Right hindlimb (tissue), 1 donor: ENCODE measurements at places on chromosomes 16 and 17.

DNA sequence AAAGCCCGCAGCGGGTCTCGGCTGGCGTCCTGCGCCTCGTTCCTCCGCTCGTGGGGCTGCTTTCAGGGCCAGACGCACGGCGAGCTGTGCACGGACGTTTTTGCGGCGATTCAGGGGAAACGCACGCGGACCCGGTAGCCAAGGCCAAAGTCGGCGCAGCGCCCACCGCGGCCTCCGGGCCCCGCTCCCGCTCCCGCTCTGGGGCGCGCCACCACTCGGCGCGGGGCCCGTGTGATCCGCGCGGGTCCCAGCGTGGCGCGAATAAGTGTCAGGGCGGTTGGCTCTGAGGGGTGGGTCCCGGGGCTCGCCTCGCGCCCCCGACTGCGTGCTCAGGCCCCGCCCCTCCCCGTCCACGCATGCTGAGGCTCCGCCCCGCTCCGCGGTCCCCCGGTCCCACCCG lies 694 bp upstream of the TBCD start:
- DNase-seq, result no peak

- no peak for DNase-seq
Measured at GRCh38 chr16:26606381-26607150, 460.2 kb upstream of the C16orf82 start.

DNA sequence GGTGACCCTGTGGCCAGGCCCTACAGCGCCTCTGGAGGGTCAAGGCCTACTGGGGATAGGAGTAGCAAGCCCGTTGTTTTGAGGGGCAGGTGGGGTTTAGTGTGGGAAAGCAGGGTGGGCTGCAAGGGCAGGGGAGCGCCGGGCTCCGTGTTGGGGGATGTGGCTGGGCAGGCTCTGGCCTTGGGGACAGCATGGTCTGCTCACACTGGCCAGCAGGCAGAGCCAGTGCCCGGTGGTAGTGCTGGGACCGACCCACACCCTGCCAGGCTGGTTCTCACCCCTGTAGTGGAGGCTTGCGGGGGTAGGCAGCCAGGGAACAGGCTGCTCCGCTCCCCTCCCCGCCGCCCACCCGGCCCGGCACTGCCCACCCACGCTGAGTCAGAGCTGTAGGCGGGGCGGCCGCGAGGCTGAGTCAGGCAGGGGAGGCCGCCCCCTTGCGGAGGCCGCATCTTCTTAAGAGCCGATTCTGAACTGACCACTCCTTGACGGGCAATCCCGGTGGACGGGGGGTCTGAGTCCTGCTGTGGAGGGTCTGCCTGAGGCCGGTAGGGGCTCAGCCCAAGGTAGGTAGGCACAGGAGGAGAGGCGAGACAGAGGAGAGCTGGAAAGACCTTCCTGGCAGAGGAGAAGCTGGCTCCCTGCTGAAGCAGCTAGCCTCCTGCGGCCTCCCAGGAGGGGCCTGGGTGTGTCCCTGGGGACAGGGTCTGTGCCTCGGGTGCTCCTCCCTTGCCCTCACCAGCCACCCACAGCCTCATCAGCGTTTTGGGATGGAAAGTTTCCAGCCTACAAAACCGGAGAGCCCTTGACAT lies 62.4 kb downstream of the BAIAP2 start:
- DNase-seq, result peak; percentile 89

DNA sequence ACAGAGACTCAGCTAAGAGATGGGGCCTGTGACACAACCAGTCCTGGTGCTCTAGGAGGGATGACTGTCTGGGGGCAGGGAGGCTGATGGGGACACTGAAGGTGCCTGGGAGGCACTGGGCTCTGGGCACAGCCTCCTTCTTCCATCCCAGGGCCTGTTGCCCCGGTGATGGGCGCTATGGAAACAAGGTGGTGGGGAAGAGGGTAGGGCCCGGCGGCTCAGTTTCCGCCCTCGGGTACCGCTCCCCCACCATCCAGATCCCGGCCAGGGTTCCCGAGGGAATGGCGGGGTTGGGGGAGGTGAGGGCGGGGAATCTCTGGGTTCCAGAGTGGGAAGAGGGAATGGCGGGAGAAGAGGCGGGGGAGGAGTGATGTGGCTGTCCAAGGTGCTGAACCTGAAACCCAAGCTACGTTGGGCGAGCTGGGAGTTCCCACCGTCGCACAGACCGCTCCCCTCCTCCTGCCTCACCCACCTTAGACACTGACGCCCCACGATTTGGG lies 981 bp downstream of the KCNH4 start:
- peak; percentile 59 for DNase-seq

GRCh38 chr17:76532072-76532651 lies 5.3 kb downstream of the CYGB start:
- no peak for DNase-seq

DNA sequence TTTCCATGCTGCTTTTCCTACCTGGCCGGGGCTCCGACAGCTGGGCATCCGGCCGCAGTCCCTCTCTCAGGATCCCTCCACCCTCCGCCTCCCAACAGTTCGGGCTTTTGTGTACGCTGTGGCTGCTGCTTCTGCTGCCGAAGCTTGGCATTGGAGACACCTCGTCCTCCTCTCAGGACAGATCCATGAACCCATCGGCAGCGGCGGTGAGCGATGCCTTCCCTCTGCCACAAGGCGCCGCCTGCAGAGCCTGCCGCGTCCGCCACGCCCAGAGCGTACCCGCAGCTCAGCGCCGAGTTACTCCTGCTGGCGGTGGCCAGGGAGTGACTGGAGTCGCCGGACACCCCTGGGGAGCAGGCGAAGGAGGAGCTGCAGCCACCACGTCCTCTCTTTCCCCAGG lies 2032.8 kb downstream of the TP53TG3F start:
- DNase-seq, result no peak

DNA sequence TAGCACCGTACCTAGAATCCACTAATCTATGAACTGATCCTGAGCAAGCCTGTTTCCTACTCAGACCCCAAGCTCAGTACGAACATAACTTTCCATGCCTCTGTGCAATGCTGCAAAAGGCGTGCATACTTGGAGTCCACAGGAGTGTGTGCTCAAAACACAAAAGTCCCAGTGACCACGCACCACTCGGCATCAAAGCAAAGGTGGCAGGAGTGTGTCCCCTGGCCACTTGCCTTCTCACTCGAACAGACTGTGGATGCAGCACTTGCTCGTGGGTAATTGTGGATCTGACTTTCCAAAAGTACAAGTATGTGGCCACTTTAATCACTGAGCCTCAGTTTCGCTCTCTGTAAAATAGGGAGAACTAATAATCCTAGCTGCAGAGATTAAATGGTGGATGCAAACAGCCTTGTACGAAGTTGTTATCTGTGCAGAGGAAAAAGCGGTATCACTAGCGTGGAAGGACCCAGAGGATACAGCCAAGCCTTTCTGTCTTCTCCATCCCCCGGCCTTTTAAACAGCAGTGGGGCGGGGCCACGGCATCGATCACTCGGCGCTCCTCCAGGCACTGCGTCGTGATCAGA lies 311 bp upstream of the KDM8 start:
- DNase-seq, result no peak

GRCh38 chr17:47873200-47874090 lies 22.5 kb upstream of the SP6 start:
- DNase-seq, result no peak

GRCh38 chr17:32772453-32773025 lies 104.4 kb downstream of the MYO1D start:
- no peak for DNase-seq

DNA sequence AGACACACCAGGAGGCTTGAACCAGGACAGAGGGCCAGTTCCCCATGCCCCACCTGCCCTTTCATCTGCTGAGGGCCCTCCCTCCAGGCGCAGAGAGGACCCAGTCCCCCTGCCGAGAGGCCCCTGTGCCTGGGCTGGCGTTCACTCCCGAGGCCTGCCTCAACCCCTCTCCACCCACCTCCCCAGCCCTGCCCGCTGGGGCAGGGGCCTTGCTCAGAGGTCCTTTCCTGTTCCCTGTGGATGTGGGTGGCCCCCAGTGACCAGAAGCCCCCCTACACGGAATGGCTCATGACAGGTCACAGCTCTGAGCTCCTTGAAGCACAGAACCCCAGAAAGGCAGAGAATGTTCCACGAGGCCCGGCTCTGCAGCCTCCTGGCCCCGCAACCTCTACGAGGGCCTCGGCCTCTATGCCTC lies 6.7 kb downstream of the TMC6 start:
- no peak for DNase-seq

- DNase-seq, result no peak
Measured at GRCh38 chr17:3528880-3529511, 28.6 kb downstream of the TRPV3 start.

DNA sequence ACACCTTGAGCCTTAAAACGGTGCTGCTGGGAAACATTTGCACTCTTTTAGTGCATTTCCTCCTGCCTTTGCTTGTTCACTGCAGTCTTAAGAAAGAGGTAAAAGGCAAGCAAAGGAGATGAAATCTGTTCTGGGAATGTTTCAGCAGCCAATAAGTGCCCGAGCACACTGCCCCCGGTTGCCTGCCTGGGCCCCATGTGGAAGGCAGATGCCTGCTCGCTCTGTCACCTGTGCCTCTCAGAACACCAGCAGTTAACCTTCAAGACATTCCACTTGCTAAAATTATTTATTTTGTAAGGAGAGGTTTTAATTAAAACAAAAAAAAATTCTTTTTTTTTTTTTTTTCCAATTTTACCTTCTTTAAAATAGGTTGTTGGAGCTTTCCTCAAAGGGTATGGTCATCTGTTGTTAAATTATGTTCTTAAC lies 4.4 kb downstream of the SOX9 start:
- no peak for DNase-seq

GRCh38 chr17:19321481-19322128 lies 40.9 kb downstream of the B9D1 start:
- no peak for DNase-seq

GRCh38 chr16:72884037-72884436 lies 163.9 kb downstream of the ZFHX3 start:
- no peak for DNase-seq

DNA sequence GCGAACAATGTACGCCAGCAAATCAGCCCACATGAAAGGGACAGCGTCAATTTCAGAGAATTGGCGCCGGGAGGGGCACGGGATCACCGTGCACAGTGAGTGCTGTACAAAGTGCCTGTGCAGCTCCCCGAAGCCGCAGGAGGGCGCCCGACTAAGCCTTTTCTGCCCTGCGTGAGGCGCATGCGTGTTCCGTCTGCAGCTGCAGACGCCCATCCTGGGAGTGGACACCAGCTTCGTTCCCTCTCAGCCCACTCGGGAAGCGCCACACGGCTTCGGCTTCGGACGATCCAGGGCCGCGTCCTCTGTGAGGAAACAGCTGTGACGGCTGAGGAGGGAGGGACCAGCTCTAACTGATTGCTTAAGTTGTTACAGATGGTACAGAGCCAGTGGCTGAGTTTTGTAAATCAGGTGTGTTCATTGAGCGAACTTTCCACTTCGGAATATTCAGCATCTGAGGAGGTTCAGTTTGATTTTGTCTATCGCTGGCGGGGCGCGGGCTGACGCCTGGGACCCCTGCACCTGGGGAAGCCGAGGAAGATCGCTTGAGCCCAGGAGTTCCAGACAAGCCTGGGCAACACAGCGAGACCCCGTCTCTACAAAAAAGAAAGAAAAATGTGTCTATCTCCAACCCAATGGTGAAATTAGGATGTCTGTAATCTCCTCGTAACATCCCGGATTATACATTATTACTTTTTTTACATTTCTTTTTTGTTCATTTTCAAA lies 15.4 kb upstream of the ZNF287 start:
- DNase-seq, result peak; percentile 95

DNA sequence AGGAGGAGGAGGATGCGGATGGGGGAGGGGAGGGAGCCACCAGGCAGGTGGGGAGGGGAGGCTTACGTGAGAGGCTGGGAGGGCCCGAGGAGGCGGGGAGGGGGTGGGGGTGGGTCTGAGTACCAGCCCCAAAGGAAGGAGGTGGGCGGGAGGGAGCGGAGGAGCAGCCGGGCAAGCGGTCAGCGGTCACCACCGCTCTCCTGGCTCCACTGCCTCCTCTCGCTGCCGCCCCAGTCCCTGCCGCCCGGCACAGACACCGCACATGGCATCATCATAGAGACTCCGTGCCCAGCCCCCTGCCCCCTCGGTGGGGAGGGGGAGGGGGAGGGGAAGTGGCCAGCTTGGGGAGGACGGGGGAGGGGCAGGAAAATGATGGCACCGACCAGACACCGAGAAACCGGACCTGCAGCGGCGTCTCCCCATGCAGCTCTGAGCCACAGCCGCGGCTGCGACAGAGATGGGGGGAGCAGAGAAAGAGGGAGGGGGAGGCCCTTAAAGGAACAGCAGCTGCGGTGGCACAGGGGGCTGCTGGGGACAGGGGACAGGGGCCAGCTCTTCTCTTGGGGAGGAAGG lies at the start of gene TLCD3B:
TLCD3B (minus strand) TSS at position 431 of the 573 bp plus-strand sequence. CDS start 744 bp downstream, outside the sequence.
- DNase-seq, result no peak

DNA sequence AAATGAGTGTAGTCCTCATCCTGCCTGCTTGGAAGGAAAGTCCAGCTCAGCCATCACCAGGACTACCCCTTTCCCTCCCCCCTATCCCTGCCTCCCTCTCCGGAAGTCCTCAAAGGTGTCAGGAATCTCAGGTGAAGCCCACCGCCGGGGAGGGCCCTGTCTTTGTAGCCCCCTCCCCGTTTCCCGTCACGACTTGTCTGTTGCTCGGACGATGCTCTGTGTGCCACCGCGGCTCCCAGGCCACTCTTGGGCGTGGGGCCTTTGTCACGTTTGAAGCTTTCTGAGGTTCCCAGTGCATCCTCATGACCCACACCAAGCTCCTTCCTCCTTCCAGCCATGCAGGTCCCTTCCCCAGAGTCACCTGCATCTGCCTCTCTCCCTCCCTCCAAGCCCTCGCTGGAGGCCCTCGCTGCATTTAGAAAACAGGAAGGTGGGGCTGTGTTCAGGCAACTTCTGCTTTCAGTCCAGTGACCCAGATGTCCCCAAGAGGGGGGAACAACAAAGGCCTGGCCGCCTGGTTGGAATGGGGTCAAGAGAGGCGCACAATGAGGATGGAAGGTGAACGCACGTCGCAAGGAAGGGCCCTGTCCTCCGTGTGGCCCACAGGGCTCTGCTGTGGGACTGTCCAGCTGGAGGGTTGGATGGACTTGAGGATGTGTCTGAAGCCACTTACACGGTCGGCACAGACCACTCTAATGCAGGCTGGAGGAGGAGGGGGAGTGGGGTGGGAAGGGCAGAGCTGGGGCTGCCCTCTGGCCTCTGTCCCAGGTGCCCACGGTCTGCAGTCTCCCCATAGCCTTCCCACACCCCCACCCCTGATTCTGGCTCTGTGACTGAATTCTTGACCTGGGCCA lies 59.9 kb downstream of the OR1D5 start:
- DNase-seq, result no peak

DNA sequence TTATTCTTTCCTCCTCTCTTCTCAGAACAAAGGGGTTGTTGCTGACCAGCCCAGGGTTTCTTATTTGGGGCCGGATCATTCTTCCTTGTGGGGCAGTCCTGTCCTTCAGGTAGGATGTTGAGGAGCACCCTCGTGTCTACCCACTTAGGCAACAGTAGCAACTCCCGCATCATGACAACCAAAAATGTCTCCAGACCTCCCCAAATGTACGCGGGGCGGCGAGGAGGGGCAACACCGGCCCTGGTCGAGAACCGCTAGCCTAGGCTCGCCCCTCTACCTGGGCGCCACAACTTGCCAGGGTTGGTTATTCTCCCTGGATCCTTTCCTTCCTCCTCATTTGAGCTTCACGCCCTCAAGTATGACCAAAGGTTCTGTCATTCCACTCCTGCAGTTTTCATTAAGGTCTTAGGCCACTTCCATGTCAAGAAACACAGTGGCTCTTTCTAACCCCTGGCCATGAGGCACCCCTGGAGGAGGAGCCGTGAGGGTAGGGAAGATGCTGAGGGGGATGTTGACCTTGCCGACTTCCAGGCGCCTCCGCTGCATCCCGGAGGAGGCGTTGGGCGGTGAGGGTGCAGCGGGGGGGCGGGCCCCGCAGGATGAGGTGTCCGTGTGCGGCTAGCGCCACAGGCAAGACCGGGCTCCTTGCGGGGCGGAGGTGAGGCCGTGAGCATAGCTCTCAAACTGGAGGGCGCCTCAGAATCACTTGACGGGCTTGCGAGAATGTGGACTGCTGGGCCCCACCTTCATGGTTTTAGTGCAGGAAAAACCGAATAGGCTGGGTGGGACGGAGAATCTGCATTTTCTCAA lies 712 bp upstream of the SPECC1 start:
- DNase-seq, result no peak
